CD14-positive monocyte (primary cell): ENCODE measurements at places on chromosomes 11 and 22.

DNA sequence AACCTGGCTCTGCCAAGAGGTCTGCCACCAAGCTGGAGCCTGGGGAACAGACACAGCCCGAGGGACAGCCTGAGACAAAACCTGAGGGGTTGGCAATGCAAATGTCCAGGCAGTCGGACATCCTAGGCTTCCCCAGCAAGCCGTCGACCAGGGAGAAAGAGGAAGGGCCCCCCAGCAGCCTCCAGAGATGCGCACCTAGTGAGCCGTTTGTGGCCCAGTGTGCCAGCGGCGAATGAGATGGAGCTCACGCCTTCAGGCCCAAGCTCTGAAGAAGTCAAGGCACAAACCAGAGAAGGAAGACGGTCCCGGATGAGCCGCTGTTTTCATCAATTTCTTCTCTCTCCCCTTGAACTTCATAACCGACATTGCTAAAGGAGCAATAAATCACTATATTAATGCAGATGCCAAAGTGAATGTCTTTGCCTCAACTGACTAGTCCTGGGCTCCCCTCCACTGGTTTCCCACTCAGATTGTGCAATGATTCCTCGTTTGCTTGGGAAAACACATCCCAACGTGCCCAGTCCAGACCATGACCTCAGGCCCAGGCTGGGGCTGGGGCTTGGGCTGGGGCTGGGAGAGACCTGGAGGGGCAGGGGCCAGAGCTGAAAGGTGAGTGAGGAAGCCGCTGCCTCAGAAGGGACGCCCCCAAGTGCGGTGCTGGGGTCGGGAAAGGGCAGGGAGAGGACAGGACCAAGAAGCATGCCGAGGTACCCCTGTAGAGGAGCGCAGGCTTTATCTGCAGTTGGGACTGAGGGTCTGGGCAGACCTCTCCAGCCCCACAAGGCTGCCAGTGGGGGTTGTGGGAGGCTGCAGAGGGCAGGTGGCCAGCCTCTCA lies 3.5 kb upstream of the DGCR2 start:
- no peak for DNase-seq

GRCh38 chr11:120688163-120688562 lies 176.6 kb downstream of the GRIK4 start:
- DNase-seq: no peak

- no peak for DNase-seq
Observed at GRCh38 chr11:31328697-31329096, 40.8 kb downstream of the DCDC1 start.

DNA sequence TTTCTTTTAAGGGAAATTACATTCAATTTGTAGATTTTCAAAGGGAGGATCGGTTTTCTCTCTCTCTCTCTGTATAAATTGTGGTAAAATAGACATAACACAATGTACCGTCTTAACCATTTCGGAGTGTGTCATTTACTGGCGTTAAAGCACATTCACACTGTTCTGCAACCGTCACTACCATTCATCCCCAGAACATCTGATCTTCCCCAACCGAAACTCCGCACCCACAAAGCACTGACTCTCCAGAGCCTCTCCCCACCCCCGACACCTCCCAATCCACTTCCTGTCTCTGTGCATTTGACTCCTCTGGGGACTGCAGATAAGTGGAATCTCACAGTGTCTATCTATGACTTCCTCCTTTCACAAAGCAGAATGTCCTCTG lies 15.9 kb upstream of the GRAMD4 start:
- peak; percentile 81 for DNase-seq

GRCh38 chr11:64546600-64546999 lies 44.4 kb upstream of the SLC22A12 start:
- DNase-seq: no peak

GRCh38 chr22:42682113-42682851 lies 33.1 kb upstream of the CYB5R3 start:
- no peak for DNase-seq

- peak; percentile 60 for DNase-seq
Observed at GRCh38 chr22:37079668-37080171, 28.2 kb downstream of the KCTD17 start.

GRCh38 chr22:19795617-19796008 lies 35.0 kb downstream of the TBX1 start:
- DNase-seq: no peak

GRCh38 chr22:26466196-26466595 lies 17.4 kb downstream of the HPS4 start:
- DNase-seq: no peak

- no peak for DNase-seq
Observed at GRCh38 chr22:40541300-40541699, 95.2 kb downstream of the MRTFA start.
